ENCODE measurements at places on chromosomes 2 and 18. TPM values are rescaled to one million over a fixed set of nuclear protein-coding genes. Genes with fewer than 3 reads are reported as not detected.
A peak's percentile ranks its signal among the peaks of the same experiment; 100 is the strongest.

- DNase-seq = no peak
Measured at GRCh38 chr2:169354244-169354643, 8.1 kb downstream of the LRP2 start.

Gene CCT4
- 92.9 TPM for total RNA-seq

Gene HADHA
- total RNA-seq = 94.7 TPM

GRCh38 chr2:14517731-14518130 is 114.8 kb upstream of the LRATD1 start:
- no peak for DNase-seq

GRCh38 chr2:98455494-98455976 is 10.9 kb downstream of the INPP4A start:
- DNase-seq = no peak

- no peak for DNase-seq
Measured at GRCh38 chr2:102686479-102687439, 67.4 kb downstream of the SLC9A2 start.

Gene CLEC4F
- total RNA-seq = not detected

GRCh38 chr2:151114874-151115273 is 146.8 kb downstream of the RBM43 start:
- no peak for DNase-seq

Gene SERPINB3
- not detected for total RNA-seq

DNA sequence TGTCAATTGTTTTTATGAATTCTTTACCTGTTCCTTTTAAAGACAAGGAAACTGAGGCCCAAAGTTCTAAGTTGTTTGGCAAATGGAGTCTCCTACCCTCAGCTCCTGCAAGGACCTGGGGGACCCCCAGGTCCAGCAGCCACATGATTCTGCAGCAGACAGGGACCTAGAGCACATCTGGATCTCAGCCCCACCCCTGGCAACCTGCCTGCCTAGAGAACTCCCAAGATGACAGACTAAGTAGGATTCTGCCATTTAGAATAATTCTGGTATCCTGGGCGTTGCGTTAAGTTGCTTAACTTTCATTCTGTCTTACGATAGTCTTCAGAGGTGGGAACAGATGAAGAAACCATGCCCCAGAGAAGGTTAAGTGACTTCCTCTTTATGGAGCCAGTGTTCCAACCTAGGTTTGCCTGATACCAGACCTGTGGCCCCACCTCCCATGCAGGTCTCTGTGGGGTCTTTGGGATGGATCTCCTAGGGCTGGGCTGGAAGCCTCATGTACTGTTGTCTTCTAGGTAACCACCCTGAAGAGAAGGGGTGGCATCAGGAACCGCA is 5.6 kb upstream of the CENPA start:
- DNase-seq = no peak

GRCh38 chr2:234949762-234950434 is 1.9 kb upstream of the SH3BP4 start:
- DNase-seq = no peak

DNA sequence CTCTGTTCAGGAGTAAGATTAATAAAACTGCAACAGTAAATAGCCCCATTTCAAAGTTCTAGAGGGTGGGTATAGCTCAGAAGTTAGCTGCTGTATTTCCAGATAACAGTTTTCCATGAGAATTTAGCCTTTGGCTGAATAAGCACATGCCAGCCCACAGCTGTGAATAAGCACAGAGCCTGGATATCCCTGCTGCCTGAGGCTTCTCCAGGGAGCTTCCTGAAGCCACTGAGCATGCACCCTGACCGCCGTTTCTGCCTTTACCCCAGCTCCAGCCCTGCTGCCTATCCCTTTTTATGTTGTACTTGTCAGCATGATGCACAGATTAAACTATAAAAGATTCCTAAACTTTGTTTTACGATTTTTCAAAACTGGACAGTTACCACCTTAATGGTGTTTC is 85.3 kb downstream of the FEZ2 start:
- DNase-seq = no peak

DNA sequence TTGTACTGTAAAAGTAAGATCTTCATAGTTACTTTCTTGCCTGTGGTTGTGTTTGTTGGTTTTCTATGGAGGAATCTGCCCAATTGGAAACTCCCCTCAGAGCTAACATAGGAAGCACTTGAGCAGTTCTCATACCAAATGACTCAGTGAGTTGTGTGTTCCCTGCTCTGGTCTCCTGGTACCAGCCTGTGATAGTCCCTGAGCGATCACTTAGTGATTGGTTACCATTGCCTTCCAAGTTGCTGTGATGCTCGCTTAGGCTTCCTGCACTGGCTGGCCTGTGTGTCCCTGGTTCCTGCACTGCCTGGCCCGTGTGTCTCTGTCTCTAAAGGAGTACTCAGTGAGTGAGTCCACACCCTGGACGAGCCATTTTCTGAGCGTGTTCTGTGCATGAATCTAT is 133.0 kb downstream of the MAP4K4 start:
- no peak for DNase-seq

- peak; percentile 97 for DNase-seq
Measured at GRCh38 chr2:65056215-65057053, at the start of gene CEP68. CEP68 (plus strand) TSS chr2:65056416; CDS start chr2:65069445, 13,029 bp downstream.

Gene TRABD2A
- not detected for total RNA-seq
